ENCODE measurements at places on chromosomes 1 and 21.

DNA sequence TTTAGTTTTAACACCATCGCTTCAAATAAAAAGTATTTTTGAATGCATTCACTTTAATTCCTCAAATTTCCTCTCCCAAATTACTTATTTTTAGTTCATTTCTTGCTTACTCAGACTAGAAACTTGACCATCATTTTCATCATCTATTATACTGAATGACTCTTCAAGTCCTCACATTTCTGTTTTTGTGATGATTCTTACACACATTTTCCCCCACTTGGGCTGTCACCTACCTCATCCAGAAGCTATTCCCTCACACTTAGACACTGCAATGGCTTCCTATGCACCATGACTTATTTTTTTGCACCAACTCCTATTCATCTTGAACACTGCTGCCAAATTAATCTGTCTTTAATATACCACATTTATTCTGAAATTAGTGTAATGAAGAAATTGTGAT is 239.6 kb upstream of the DUSP10 start:
- DNase-seq = no peak

GRCh38 chr1:13794231-13795187 is 94.5 kb downstream of the PRDM2 start:
- DNase-seq = no peak

GRCh38 chr1:115317101-115318012 is 20.7 kb downstream of the NGF start:
- no peak for DNase-seq

DNA sequence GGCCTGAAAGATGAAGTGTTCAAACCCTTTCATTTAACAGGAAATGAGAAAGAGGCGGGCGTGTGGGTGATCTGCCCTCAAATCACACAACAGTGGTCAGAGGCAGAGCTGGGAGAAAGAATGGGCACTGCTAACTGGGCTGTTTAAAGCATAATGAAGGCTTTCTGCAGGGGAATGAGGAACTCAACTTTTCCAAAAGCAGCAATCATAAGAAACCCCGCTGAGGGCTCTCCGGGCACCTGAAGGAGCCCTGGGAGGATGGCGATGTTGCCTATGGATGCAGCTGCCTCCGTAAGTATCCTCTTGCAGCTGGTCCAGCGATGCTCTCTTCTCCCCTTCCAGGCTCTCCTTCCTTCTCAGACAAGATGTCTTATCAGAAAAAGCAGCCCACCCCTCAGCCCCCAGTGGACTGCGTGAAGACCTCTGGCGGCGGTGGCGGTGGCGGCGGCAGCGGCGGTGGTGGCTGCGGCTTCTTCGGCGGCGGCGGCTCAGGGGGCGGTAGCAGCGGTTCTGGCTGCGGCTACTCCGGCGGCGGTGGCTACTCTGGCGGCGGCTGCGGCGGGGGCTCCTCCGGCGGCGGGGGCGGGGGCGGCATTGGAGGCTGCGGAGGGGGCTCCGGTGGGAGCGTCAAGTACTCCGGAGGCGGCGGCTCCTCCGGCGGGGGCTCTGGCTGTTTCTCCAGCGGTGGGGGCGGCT is 1.2 kb downstream of the LORICRIN start:
- DNase-seq = no peak

GRCh38 chr1:213988507-213989001 is 781 bp downstream of the PROX1 start:
- DNase-seq = no peak

- DNase-seq = no peak
Measured at GRCh38 chr1:150257624-150258585, at the start of gene CA14. CA14 (plus strand) TSS chr1:150257774; CDS start chr1:150258129, 355 bp downstream.

Data from keratinocyte (primary cell).